CD8-positive, alpha-beta T cell (primary cell): ENCODE measurements at places on chromosomes 4 and X.

- DNase-seq = no peak
These were observed 54.6 kb upstream of the RAPGEF2 start for GRCh38 chr4:159048166-159048886.

DNA sequence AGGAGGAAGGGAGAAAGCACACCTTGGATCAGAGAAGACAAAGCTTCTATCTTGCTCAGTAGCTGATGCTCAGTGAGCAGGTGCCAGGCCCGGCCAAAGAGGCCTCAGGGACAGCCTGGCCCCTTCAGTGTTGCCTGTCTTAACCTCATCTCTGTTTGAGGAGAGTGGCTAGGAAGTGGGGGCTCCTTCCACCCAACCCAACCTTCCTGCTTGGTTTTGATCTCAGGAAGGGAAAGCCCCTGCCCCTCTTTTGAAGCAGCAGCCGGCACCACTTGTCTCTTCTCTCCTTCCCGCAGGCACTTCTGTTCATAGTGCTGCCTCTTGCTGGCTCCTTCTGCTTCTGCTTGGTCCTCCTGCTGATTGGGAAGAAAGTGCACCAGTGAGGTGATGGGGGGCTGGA, 2.4 kb upstream of the AFF2 start:
- no peak for DNase-seq

GRCh38 chr4:38306482-38307071, 346.4 kb downstream of the PTTG2 start:
- no peak for DNase-seq

DNA sequence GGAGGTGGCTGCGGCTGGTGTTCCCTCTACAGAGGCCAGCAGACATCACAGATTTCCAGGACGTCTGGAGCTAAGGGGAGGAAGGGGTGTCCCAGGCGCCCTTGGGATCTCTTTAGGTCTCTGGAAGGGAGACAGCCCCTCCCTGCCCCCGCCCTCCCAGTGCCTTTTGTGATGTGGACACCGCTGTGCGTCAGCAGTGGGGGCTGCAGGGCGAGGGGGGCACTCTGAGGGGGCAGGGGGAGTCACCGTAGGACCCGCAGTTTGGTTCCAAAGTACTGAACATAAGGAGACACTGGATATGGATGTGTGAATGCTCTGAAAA, 25.6 kb upstream of the MXD4 start:
- DNase-seq = peak; percentile 3

- DNase-seq = no peak
These were observed 13.2 kb downstream of the CC2D2A start for GRCh38 chr4:15482842-15483241.

GRCh38 chr4:139503622-139504166, 49.8 kb downstream of the RAB33B start:
- DNase-seq = no peak

- no peak for DNase-seq
These were observed 10.0 kb downstream of the CCDC110 start for GRCh38 chr4:185461565-185461964.

GRCh38 chrX:8813036-8813435, 11.9 kb upstream of the FAM9A start:
- DNase-seq = no peak

- DNase-seq = no peak
These were observed 15.4 kb downstream of the UTP3 start for GRCh38 chr4:70703619-70704214.

DNA sequence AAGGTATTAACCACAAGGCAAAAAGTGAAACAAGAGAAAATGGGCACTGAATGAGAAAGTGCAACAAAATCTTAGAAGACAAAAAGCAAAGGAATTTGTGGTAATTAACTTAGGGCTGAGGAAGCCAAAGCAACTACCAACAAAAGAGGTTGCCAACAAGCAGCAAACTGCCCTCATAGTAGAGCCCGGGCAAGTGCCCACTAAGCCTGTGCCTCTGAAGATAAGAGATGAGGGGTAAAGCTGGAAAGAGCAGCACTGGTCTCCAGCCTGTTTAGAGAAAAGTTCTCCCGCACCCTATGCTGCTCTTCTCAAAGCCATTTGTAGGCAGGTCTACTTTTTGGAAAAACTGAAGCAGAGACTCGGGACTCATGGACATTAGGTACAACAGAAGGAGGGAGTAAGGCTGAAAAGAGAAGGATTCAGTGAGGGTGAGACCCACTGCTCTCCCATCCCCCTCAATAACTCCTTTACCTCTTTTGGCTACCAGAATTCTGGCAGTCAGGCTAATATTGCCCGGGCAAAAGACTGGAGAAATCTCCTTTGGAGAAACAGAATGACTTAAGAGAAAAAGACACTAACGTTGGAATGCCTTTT, 29.6 kb upstream of the KCNE5 start:
- no peak for DNase-seq

GRCh38 chr4:98522636-98523395, 135.6 kb downstream of the TSPAN5 start:
- DNase-seq = no peak

DNA sequence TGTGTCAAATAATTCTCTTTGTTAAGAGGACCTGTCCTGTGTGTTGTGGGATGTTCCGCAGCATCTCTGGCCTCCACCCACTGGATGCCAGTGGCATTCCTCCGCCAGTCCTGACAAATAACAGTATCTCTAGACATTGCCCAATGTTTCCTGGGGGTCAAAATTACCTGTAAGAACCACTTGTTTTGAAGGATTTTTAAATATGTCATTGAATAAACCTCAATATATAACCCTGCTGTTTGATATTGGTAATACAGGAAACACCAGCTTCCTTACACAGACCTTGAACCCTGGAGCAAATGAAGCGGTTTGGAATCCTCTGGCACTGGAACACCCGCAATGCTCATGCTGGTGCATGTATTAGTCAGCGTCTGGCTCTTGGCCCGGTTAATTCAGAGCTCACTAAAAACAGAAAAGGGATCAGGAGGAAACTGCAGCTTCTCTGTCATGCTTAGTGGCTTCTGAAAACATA, 101.3 kb downstream of the TBL1X start:
- no peak for DNase-seq

DNA sequence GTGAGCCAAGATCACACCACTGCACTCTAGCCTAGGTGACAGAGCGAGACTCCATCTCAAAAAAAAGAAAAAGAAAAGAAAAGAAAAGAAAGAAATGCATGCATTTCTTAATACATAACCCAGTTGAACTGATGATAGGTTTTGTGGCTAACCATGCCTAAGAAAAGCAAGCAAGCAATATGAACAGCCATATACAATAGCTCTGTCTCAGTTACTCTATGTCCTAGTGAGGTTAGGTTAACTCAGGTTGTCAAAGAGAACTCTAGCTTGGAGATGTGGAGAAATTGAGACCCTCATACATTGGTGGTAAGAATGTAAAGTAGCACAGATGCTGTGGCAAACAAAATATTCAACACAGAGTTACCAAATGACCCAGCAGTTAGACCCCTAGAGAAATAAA, 167.0 kb upstream of the RASGEF1B start:
- no peak for DNase-seq

DNA sequence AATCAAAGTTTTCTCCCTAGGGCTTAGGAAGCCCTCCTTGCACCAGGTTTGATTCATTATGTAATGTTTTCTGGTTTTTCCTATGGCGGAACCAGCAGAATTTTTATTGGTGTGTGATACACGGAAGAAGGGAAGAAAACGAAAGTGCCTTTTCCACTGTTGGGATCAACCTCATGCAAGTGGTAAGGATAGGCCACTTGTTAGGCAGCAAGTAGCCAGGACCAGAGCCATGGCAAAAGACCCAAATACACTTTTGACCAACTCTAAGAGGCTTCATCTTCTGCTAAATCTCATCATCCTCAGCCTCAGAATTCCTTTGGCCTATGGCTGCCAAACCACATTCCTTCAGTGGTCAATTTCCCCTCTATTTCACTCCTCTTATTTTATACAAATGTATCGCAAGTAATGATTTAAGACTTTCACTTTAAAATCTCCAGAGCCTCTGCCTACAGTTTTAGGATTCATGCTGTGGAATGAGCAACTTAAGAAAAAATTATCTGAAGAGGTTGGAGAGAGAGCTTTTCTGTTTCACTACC, 21.2 kb downstream of the PPAT start:
- no peak for DNase-seq

DNA sequence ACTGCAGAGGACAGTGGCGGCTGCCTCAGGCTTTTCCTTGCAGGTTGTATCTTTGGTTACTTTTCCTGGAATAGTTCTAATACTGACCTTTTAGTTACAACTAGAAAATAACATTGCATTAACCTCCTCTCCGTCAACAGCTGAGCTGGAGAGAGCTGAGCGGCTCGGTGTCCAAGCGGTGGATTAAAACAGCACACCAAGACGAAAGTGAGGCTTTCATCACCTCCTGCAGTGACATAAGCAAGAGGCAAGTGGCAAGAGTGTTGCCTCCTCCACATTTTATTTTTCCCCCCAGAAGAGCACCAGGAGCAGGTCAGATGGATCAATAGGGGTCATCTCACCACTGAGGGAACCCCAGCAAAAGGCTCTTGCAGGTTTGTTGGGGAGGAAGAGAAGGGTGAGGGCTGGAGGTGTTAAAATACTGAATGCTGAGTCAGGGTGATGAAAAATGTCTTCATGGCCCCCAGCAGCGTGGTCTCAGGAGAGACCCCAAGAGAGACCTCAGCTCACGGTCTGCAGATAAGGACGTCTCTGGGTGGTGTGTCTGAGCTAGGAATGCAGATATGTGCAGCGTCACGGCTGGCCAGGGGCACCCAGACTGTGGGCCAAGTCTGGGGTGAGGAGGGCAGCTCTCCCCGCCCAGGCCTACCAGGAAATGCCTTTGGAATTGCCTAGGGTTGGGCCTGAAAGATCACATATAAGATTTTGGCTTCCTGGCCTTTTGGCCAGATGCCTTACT, 50.3 kb downstream of the CASP3 start:
- no peak for DNase-seq

GRCh38 chr4:105719204-105719603, 10.6 kb downstream of the GSTCD start:
- no peak for DNase-seq

- DNase-seq = no peak
These were observed 73.4 kb downstream of the MGST2 start for GRCh38 chr4:139738846-139739613.

GRCh38 chr4:88166608-88167007, 8.2 kb upstream of the ABCG2 start:
- DNase-seq = no peak

GRCh38 chr4:1082215-1083182, 30.9 kb downstream of the RNF212 start:
- DNase-seq = no peak

DNA sequence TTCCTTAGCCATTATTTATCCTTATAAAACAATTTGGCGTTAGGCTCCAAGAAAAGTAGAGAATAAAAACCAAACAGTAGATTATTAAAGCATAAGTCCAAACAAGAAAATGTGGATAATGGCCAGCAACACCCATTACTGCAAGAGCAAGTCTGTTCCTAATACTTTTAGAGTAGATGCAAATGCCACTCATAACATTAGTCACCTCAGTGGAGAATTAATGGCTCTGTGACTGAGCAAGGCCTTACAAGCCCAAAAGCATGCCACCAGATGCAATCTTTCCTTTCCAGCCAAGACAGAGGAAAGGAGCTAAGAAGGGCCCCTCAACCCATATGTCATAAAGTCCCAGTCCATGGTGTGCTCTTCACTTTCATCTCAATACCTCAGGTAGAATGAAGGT, 373.8 kb downstream of the OPHN1 start:
- DNase-seq = no peak
